ENCODE measurements at places on chromosomes 12 and 14.

GRCh38 chr12:31599053-31599452, 8.1 kb upstream of the DENND5B start:
- DNase-seq = no peak

GRCh38 chr14:24292118-24292807, 7.3 kb downstream of the DHRS1 start:
- no peak for DNase-seq

DNA sequence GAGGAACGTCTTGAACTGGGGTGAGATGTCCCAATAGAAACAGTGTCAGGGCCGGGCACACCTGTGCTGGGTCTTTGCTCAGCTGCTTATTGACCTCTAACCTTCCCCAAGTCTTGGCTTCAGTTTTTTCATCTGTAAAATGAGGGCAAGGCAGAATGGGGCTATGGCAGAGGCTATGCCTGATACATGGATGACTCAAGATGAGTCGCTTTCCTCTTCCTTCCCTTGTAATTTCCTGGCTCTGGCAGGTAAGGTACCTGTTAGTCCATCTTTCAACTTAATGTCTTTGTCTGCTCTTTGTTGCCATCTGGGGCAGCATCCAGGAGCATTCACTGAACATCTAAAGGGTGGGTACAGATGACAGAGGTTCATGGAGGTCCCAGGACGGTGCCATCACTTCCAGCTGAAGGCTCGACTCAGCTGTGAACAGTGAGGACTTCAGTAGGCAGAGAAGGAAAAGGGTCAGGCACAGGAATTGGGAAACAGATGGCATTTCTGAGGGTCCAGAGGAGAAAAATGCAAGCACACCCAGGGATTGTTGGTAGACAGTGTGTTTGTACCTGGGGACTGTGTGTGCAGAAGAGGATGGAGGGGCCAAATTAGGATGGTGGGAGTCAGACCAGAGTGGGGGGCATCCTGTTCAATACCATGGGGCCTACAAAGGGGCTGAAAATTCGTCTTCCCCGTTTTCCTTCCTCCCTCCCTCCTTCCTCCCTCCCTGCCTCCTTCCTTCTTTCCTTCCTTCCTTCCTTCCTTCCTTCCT, 268.3 kb downstream of the VRK1 start:
- no peak for DNase-seq

DNA sequence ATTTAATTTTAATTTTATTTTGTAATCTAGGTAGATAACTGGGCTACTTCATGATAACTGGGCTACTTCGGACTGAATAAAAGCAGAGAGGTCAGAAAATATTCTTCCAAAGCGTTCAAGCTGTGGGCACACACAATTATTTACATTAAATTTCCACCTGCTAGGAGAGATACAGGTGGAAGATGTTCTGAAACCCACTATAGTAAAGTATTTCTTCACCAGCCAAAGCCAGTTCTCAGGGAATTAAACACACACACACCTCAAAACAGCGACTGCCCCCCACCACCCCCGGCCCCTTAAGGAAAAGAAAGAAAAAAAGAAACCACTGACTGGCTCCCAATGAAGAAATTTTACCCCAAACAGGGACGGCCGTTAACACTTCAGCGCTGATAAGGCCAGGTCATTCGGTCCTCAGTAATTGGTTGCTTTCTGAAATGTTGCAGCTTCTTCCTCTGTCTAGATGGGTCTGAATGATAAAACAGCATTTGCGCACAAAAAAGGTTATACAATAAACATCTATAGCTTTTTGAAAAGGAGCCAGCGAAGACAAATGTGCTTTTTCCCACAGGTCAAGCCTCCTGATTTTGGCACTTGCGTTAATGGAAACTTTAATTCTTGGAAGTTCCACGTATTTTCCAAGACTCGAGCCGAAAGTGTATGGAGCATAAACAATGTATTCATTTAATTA, 771 bp upstream of the KCNJ8 start:
- DNase-seq = no peak

GRCh38 chr12:70241845-70242244, 1.4 kb upstream of the CNOT2 start:
- DNase-seq = no peak

GRCh38 chr12:4011597-4011996, 138.4 kb upstream of the PARP11 start:
- DNase-seq = no peak

DNA sequence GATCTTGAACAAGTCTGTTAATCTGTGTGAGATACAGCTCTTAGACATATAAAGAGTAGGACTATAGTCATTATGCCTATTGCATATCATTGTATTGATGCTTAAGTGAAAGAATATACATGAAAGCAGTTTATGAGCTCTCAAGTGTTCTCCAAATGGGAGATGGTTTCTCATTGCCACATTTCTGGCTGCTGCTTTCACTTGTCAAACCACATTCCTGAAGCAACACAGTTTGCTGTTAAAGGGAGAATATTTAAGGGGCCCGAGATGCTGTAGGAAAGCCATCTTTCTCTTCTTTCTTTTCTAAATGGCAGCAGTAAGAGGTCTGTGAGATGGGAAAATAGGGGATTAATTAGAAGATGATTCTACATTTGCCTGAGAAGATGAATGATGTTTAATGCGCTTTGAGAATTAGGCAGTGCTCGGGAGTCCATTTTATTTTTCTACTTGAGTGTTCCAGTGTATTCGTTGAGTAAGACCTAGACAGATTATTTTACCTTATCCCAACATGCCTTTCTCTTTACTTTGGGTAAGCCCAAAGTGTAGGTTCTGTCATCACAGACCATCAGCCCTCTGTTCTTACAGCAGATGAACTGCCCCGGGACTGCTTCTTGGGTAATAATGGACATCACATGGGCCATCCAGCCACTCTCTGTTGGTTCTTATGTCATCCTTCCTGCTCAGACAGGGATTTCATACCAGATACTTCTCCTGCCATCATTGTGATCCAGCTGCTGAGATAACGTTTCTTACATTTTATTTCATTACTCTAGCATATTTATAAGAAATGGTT, 35.6 kb downstream of the ANO4 start:
- no peak for DNase-seq

GRCh38 chr12:1360441-1361210, 233.8 kb downstream of the FBXL14 start:
- DNase-seq = no peak

DNA sequence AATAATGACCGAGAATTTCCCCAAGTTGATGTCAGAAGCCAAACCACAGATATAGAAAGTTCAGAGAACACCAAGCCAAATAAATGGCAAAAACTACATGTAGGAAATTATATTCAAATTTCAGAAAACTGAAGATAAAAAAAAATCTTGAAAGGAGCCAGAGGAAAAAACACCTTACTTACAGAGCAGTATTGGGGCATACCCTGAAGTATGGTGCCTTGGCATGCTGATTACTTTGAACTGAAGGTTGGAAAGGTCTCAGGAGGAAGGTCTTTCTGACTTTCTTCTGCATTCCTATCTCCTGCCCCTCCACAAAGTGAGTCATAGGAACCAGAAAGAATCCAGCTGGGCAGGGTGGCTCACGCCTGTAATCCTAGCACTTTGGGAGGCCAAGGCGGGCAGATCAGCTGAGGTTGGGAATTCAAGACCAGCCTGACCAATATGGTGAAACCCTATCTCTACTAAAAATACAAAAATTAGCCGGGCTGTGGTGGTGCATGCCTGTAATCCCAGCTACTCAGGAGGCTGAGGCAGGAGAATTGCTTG, 8.8 kb upstream of the FGF6 start:
- no peak for DNase-seq

- DNase-seq = no peak
Measured at GRCh38 chr12:94550964-94551363, 91.3 kb upstream of the CEP83 start.

DNA sequence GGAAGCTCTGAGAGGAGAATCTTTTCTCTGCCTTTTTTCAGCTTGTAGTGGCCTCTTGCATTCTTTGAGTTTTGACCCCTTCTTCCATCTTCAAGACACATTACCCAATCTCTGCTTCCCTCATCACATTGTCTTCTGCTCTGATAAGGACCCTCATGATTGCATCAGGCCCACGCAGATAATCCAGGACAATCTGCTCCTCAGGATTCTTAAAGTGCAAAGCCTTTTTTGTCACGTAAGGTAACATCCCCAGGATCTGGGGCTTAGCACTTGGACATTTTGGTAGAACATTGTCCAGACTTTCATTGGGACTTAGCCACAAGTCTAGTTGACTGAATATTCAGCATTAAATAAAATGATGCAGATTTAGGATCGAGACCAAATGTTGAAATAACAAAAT, 521.2 kb downstream of the RMST start:
- no peak for DNase-seq

GRCh38 chr12:479161-479560, 19.4 kb downstream of the B4GALNT3 start:
- no peak for DNase-seq

- DNase-seq = no peak
Measured at GRCh38 chr12:47819138-47819895, 386 bp downstream of the HDAC7 start.

- no peak for DNase-seq
Measured at GRCh38 chr12:104956870-104957718, 996 bp downstream of the SLC41A2 start.

DNA sequence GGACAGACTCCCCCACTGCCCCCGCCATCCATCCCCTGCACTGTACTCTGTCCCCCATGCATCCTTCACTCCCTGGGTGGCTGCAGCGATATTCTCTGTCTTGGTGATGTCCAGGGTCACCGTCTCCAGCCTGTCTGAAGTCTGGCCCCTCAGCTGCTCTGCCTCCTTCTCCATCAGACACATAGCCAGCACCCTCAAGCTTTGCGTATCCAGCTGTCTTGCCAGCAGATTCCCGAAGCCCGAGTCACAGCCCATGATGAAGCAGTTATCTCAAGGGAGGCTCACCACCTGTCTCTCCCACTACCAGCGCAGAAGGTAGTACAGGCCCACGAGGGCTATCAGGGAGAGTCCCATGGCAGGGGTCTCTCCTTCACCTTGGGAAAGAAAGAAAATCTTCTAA, 77.8 kb downstream of the HSD17B6 start:
- no peak for DNase-seq

- DNase-seq = no peak
Measured at GRCh38 chr12:78236264-78236663, 405.6 kb downstream of the NAV3 start.

DNA sequence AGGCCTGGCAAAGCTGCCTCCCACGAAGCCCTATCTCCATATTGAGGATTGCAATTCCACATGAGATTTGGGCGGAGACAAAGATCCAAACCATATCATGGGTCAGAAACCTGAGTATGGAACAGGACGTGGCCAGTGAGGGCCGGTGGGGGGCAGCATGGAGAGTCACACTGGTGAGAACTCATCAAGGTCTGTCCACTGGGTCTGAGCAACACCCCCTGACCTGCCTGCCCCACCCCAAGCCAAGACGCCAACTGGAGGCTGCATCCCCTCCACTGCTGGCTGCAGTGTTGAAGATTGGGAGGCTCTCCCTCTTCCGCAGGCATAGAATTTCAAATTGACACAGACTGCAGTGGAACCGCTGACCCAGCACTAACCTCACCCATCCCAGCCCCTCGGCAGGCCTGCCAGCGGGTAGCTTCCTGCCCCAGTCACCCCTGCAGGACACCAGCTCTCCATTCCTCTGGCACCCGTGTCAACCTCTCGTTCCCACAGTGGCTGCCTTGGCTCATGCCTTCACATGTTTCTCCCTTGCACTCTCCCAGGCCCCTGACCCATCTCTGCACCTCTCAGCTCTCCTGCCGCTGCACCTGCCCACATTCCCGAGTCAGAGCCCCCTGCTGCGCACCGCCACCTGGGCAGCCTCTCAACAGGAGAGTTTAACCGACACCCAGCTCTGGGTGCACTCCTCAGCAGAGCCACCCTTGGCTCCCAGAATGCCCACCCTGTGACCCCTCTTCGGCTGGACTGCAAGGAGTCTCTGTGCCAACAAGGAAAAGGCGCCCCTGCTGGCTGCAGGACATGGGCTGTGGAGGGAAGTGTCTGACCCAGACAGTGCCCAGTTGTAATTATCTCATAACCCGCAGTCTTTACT, 45.2 kb upstream of the PPP2R5C start:
- no peak for DNase-seq

DNA sequence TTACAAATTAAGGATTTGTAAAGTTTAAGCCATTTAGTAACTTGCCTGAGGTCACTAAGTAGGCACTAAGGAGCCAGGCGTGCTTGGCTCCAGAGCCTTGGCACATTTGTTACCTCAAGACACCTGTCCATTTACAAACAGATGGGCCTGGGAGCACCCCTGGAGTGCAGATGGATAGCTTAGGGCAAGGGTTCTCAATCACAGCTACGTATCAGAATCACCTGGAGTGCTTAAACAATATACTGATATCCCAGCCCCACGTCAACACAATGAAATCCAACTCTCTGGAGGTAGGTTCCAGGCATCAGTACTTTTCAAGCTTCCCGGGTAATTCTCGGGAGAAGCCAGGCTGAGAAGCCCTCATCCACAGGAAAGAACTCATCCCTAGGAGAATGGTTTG, 45.4 kb downstream of the SLC8A3 start:
- DNase-seq = no peak

- no peak for DNase-seq
Measured at GRCh38 chr14:54621686-54622085, 54.8 kb downstream of the SAMD4A start.

DNA sequence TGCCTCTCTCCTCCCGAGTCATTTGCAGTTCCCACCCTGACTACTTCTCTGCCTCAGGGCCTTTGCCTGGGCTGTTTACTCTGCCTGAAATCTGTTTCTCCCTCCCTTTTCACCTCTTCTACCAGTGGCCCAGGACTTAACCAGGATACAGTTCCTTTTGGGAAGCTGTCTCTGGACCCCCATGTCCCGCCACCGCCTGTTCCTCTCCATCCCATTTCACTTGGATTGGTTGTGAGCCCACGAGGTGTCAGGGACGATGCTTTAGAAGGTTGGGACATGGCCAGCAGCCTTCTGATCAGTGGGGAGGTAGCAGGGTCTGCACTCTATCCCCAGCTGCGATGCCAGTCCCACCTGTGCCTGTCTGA, 51.8 kb downstream of the FAM222A start:
- no peak for DNase-seq

- DNase-seq = peak; percentile 23
Measured at GRCh38 chr14:34043627-34044372, 92.9 kb upstream of the EGLN3 start.

- DNase-seq = no peak
Measured at GRCh38 chr14:99187858-99188257, 84.1 kb downstream of the BCL11B start.

DNA sequence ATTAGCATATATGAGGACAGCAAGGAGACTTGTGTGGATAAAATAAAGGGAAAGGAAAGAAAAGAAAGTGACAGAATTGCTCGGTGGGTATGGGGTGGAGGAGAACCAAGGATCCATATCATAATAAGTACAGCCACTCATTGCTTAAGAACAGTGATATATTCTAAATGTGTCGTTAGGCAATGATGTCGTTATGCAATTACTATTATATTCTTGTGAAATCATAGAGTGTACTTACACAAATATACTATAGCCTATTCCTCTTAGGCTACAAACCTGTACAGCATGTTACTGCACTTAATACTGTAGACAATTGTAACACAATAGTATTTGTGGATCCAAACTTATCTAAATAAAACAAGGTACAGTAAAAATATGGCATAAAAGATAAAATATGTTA, 271.1 kb downstream of the CCER1 start:
- DNase-seq = no peak

- DNase-seq = no peak
Measured at GRCh38 chr14:79639613-79640012, 571.7 kb downstream of the DIO2 start.

- DNase-seq = no peak
Measured at GRCh38 chr12:6830999-6831398, 2.8 kb downstream of the P3H3 start.

All from stimulated activated CD4-positive, alpha-beta T cell treated with anti-CD3 and anti-CD28 coated beads, TNF-alpha, amount 100 ng/mL, for 24 hours (primary cell).